CD4-positive, alpha-beta T cell treated with Interleukin-2 at 100 ng/mL for 4 hours (primary cell): ENCODE measurements at places on chromosomes 16 and 17.
A peak's percentile ranks its signal among the peaks of the same experiment; 100 is the strongest.

DNA sequence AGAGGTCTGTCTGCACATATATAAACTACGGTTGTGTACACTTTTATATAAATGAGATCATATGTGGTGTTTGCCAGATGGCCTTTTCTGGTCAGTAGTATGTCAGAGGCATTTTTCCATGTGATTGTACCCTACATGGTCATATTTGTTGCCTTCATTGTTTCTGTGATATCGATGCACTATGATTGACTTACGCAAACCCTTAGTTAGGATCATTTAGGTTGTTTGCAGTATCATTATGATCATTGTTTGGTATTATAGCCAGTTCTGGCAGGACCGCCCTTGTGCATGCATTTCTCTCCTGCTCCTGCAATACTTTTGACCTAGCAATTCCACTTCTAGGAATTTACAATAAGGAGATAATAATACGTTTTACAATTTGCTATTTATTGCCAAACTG lies 169.1 kb downstream of the MSI2 start:
- no peak for DNase-seq

DNA sequence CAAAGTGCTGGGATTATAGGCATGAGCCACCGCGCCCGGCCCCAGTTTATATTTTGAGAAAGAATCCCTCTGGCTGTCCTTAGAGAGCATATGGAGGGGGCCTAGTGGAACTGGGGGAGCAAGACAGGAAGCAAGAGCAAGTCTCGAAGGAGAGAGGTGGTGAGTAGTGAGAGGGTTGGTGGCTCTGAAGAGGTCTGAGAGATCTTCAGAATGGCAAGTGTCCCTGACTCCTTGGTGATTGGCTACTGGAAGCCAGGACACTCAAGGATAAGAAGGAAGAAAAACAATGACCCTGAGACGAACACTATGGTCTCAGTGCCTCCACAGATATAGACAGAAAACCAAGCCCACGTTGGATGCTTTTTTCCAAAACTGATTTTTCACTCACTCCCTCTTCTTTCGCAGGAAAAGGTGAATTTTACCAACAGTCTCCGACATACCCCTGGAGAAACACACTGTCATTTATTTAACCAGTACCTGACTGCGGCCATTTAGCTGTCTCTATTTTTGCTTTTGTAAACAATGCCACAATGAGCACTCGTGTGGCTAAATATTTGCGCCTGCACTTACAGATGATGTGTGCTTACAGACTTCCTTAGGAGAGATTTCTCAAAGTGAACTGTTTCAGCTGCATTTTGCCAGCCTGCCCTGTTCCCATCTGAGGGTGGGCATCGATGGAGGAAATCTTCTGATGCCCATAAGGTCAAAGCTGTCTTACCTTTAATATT lies 15.9 kb upstream of the DOK4 start:
- no peak for DNase-seq

GRCh38 chr17:8152112-8152775 lies at the start of gene PER1:
Gene PER1 (minus strand): TSS chr17:8152404. CDS start chr17:8150706, 1,698 bp downstream.
- peak; percentile 90 for DNase-seq

DNA sequence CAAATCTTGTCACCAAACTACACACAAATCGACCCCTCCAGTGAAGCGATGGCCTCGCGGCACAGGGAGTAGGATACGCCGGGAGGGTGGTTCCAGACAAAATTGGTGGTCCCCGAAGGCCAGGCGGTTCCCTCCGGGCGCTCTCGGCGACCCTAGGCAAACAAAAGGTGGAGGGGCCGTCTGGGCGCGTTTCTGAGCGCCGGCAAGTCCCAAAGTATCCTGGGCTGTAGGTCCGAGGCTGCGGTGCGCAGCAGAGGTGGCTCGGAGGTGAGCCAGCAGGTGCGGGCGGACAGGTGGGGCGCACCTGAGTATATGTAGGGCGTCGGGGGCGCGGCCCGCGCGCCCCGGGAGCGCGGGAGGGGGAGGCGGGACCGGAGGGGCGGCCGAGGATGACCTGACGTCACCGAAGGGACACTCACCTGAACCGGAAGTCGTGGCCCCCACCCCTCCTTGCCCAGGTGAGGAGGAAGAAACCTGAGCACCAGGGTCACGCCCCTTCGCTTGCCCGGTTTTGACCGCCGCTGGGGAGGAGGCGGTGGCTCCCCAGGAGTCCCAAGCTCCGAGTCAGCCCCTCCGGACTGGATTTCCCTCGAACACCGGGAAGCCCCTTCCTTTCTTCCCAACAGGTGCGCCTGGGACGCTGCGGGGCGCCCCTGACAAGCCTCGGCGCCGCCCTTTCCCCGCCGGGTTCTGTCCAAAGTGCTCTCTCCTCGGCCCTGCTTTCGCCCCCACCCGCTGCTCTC lies at the start of gene CLDN7:
CLDN7 (minus strand) TSS at position 287 of the 743 bp plus-strand sequence. CDS start 435 bp downstream, outside the sequence.
- no peak for DNase-seq

DNA sequence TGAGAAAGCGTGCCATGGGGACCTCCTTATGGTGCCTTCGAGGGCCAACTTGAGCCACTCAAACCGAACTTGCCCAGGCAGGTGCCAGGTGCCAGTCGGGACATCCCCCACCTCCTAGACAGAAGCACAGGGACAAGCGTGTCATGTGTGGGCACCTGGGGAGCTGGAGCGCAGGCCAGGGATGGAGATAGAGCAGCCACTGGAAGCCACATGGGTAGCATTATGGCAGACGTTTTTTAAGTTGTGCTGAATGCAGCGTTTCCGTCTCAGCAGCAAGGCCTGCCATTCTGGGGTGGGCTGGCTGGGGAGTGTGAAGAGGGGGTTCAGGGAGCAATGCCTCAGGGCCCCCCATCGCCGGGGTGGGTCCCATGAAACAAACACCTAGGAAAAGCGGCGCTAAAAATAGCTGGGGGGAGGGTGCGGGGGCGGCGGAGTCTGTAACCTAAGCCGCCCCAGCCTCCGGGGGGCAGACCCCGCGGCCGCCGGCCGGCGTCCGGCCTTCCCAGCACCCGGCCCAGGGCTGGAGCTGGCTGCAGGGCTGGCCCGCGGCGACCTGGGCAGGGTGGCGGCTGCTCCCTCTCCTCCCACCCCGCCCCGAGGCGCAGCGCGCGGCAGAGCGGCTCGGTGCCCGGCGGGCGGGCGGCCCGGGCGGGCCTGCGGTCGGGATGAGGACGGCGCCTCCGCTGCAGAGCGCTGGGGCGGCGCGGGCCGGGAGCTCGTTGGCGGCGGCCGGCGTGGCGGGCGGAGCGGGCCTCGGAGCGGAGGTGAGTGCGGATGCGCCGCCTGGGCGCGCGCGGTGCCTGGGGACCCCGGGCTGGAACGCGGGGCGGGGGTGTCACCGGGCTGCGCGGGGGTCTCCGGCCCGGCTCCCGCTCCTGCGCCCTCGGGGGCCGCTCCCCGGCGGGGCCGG lies at the start of gene ZNF469:
ZNF469 (plus strand) TSS at position 469 of the 910 bp plus-strand sequence. CDS start 44,512 bp downstream, outside the sequence.
- no peak for DNase-seq

DNA sequence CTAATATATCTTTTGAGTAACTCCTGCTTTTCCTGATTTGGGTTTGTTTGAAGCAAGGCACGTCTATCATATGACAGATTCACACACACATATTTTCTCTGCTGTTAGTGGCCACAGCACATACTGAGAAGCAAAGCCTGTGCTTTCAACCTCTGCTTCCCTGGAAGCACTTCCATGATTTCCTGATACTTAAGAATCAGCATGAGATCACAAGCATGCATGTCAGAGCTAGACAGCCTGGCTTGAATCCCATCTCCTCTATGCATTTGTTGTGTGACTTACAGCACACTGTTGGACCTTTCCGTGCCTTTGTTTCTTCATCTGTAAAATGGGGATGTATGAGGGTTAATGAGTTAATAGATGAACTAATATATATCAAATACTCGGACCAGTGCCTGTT lies 151.1 kb upstream of the NOL11 start:
- DNase-seq: no peak

DNA sequence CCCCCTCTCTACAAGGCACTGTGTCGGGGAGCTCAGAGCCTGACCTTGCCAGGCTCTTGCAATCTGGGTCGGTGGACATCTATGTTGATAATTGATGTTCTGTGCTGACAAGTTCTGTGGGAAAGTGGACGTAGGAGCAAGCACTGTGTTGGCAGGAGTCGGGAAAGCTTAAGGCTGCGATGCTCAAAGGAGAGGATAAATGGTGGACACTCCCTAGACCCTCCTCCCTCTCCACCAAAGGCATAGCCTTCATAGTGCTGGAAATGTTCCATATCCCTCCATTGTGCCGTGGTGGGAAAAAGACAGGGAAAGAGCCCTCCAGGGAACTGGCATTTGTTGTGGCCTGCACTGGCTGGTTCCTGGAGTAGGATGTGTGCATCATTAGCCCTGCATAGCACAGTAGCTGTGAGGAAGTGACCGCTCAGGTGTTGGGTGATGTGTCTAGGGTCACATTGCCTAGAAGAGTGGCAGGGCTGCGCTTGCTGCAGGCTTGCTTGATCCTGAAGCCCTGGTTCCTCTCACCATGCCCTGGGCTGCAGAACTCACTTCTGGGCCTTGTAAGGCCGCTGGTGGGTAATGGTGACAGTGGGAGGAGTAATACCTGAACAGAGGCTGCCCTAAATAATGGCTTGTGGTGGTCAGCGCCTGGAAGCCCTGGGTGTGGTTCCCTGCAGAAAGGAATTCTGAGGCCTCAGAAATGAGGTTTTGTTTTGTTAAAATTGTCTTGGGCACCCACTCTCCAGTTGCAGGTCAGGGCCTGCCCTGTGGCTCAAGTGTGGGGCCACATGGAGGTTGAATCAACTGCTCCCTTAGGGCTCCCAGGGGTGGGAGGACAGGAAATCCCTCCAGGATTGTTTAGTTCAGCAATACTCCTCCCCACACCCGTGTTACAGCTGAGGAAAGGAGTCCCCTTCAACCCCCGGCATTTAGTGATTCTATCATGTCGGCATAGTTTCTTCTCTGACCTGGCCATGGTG lies 62.6 kb downstream of the KSR1 start:
- DNase-seq: no peak

DNA sequence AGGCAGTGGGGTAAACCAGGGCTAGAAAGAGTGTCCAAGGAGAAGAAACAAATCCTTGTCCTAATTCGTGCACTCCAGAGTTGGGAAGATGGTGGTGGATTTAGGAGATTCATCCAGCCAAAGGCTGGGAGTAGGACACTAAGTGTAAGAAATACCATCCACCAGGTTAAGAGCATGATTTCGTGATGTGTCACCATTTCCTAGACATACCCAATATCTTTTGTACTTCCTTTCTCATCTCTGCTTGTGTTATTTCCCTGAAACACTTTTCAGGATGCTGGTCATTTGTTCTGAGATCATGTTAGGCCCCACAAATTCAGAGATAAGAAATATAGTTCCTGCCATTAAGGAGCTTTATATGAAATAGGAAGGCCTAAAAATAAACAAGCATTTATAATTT lies 106.3 kb upstream of the HLF start:
- DNase-seq: no peak

DNA sequence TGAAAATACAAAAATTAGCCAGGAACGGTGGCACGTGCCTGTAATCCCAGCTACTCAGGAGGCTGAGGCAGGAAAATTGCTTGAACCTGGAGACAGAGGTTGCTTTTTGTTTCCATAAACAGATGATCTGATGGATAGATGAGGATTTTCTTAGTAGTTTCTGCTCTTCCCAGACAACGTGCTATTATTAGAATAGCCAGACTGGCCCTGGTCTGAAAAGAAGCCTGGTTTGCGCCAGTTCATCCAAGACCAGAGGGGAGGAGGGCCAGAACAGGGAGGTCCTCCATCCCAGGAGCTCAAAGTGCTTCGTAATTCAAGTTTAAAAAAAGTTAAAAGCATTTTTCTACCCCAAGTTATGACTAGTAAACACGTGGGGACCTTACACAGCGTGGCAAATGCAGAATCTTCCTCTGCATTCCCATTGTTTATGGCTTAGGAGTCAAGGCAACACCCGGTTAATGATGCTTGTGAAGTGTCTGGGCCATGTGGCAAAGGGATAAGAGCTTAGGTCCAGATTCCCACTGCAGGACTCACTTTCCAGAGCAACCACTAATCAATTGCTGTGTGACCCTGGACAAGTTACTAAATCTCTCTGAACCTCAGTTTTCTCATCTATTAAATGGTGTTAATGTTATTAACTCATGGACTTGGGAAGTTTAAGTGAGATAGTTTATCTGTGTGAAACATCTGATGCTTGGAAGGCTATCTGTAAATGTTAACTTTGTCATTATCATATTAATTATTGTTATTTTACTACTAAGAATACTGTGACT lies 205.4 kb downstream of the CCDC182 start:
- no peak for DNase-seq

- DNase-seq: no peak
Measured at GRCh38 chr17:75103601-75104554, 5.9 kb upstream of the ARMC7 start.

DNA sequence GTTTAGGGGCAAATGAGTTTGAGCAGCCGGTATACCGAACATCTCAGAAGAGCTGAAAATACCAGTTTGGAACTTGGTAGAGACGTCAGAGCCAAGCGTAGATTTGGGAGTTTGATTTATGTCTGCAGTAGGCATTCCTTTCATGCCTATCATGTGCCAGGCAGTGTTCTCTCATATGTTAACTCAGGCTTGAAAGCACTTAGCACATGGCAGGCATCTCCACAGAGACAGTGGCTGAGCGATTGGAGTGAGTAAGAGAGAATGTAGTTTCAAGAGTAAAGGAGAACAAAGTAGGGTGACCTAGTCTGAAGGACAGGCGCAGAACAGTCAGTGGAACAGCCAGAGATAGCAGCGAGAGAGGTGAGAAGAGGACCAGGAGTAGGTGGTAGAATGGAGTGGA lies 207.0 kb downstream of the FTO start:
- no peak for DNase-seq

GRCh38 chr16:57008440-57008839 lies 19.1 kb downstream of the NLRC5 start:
- DNase-seq: no peak

DNA sequence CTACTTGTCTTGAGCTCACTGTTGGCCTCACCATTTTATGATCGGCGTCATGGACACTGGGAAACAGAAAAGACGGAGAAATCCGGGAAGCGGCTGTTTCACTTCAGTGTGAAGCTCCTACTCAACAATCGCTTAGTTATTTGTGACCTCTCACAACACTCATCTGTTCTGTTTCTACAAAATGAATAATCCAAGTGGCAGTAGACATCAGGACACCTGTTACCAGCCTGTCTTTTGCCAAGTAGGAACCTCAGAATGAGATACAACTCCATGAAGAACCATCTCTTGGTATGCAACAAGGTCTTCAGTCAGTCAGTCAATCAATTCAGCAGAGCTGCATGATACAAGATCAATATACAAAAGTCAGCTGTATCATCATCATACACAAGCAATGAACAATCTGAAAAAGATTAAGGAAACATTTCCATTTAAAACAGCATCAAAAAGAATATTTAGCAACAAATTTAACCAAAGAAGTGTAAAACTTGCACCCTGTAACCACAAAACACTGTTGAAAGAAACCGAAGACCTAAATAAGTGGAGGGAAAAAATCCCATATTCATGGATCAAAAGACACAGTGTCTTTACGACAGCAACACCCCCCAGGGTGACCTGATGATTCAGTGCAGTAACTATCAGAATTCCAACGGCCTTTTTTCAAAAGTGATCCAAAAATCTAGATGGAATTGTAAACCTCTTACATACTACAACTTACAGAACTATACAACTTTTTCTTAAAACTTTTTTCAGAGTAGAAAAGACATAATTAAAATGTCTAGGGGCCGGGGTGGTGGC lies 63.4 kb downstream of the ANKRD11 start:
- no peak for DNase-seq

GRCh38 chr17:34665150-34665806 lies 85.9 kb downstream of the TMEM132E start:
- no peak for DNase-seq
